ENCODE measurements at places on chromosomes 6 and 20.
A peak's percentile ranks its signal among the peaks of the same experiment; 100 is the strongest.

DNA sequence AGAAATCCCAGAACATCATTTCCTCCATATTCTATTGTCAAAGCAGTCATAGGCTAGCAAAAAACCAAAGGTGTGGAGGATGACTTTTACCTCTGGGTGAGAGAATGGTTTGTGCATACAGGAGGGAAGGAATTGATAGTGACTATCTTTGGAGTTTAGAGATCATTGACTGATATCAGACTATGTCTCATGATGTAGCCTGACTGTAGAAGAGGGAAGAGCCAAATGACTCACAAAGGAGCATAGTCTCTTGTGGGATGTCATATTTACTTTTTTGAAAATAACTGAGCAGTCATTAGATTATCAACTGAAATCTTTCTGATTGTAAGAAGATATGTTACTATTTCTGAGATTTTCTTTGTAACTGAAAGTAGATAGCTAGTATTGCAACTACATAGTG, 158.5 kb downstream of the FLRT3 start:
- no peak for DNase-seq

- DNase-seq = no peak
Measured at GRCh38 chr6:117668736-117669135, 6.5 kb upstream of the NUS1 start.

GRCh38 chr20:8074931-8075330, 55.4 kb upstream of the TMX4 start:
- no peak for DNase-seq

GRCh38 chr6:130885392-130886192, 58.4 kb downstream of the SMLR1 start:
- peak; percentile 80 for DNase-seq

GRCh38 chr20:19288061-19288460, 75.6 kb downstream of the SLC24A3 start:
- DNase-seq = no peak

DNA sequence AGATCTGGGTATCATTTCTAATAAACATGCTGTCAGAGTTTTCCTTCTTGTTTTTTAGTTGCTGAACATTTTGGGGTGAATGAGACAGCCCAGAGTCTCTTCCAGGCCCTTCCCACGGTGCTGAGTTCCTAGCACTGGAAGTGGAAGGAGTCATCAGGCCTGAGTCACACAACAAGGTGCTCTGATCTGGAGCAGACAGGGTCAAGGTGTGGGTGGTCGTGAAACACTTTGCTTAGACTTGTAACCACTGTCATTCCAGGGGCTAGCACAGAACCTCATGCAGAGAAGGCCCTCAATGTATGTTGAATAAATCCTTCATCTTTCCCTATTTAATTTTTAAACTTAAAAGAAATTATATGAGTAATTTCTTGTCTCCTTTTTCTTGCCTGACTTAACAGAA, 60.6 kb downstream of the TXLNB start:
- DNase-seq = no peak

GRCh38 chr6:82955841-82956240, 109.8 kb downstream of the UBE3D start:
- no peak for DNase-seq

DNA sequence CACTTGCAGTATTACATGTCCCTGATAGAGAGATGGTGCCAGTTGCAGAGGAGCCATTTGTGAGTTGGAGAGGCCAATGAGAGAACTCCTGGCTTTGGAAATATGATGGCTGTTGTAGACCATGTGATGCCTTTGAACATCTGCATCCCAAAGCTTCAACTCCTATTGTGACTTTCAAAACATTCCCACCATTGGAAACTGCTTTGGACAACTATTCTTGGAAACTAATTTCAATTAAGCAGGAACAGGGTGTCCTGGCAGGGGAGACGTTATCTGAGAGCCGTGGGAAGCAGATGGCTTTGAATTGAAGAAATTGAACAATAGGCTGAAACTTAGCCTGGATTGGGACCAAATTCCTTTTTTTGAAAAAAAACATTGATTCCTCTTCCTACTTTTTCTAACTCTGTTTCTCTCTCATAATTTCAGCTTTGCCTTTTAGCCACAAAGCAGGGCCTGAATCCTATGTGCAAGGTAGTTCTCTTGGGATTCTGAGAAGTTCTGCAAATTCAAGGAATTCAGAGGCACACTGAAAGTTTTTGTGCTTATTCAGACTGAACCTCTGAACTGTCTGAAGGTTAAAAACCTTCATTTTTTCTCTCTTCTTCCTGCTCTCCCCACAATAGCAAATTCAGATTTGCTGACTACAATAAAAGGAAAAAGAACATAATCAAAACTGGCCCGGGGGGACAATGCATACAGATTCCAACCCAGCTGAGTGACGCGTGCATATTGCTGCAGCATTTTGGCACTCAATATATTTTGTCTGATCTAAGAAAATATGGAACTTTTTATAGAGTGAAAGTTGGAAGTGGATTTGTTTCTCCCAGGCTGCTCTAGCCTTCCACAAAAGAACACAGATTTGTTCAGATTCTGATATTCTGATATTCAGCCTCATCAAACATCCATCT, 720.4 kb upstream of the CHD6 start:
- DNase-seq = no peak
